ENCODE measurements at places on chromosomes 1 and 21.

DNA sequence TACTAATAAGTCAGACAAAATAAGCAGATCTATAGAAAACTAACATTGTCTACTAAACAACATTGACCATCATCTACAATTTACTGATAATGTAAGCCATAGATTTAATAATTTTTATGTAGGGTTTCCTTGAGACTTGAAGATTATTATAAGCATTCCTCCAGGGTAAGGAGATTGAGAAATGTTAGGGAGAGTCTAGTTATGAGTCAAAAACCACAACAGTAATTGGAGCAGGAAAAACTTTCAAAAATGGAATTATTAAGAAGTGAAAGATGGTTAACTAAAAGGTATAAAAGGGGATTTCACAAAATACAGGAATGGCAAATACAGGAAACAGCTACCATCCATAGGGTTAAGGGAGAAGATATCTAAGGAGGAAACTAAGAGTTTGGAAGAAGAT lies 12.4 kb upstream of the UHMK1 start:
- DNase-seq, result peak; percentile 26

GRCh38 chr1:59609245-59609644 lies 205.5 kb upstream of the HOOK1 start:
- no peak for DNase-seq

DNA sequence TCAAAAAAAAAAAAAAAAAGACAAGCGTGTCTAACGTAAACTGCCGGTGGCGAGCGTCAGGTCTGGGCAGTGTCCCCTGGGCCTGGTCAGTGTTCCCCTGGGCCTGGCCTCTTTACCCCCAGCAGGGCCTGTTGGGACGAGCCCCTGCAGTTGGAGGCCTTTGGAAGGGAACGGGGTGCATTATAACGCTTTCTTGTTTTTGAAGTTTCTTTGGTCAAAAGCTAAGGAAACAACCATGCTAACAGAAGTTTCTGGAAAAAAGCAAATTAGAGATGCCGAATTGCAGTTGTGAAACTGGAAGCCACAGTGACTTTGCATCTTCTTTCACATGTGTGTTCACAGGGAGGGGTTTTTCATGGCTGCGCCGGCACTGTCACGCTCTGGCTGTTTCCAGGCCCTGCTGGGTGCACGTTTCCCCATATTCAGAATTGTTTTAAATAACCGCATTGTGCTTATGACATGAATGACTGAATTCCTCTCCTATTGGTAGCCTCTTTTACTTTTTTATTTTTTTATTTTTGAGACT lies 16.0 kb downstream of the RRP1 start:
- DNase-seq, result no peak

- no peak for DNase-seq
These were observed 248.3 kb downstream of the C1orf94 start for GRCh38 chr1:34425046-34425445.

DNA sequence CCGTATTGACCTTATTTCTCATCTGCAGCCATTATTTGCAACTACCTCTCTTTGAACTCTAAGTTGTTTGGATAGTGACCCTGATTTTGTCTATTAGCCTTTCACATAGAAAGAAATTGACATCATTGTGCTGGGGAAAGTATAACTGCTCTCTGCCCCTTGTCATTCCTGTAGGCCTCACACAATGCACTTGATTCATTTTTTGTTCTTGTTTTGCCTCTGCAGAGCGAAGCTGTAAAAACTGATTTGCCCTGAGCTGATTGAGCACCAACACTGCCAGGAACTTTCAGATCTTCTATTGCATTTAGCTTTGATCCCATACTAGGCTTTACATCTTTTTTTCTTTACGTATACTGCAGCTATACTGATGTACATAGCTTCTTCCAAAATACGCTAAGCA lies 167.2 kb upstream of the PTBP2 start:
- DNase-seq, result no peak

DNA sequence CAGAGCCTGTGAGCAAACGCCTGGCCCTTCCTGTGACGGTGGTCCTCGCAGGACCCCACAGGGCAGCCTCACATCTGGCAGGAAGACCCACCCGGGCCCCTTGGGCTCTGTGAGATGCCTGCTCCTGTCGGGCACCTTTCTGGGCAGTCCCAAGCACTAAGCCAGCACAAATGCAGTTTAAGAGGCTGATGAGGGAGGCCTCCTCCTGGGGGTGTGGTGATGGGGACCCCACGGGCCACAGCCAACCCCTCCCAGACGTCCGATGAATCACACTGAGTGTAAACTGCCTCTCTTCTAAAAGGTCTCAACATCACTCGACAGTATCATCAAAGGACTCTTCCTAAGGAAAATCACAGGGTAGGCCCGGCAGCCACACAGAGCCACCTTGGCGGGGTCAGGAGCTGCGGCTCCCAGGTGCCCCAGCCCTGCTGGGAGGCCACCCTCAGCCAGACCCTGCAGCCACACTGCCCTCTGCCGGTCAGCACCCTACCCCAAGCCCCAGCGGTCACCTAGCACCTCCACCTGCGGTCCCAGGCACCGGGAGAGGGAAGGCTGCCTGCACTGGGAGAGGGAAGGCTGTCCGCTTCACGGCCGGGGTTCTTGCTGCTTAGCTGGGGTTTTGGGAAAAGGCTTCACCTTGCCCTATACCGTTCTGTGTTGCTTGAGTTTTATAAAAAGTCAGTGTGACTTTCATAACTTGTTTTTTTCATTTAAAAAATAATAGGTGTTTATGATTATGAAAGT lies 3.9 kb upstream of the PRKCZ start:
- no peak for DNase-seq

DNA sequence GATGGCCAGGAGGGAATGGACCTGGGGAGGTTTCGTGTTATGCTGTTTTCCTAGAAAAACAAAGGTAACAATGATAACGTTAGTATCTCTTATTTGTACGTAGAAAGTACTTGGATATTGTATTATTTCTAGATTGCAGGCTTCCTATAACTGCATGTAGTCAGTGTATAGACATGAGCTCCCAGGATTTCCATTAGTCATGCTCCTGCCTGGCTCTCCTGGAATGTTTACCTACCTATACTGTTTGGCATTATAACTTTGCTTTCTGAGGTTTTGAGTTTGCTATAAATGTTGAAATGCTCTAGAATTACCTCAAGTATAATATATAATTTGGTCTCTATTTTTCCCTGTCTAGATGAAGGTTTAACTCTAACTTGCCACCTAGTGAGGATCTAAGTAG lies 66.1 kb downstream of the TTC3 start:
- DNase-seq, result no peak

- no peak for DNase-seq
These were observed 24.6 kb downstream of the NKAIN1 start for GRCh38 chr1:31215065-31215570.

DNA sequence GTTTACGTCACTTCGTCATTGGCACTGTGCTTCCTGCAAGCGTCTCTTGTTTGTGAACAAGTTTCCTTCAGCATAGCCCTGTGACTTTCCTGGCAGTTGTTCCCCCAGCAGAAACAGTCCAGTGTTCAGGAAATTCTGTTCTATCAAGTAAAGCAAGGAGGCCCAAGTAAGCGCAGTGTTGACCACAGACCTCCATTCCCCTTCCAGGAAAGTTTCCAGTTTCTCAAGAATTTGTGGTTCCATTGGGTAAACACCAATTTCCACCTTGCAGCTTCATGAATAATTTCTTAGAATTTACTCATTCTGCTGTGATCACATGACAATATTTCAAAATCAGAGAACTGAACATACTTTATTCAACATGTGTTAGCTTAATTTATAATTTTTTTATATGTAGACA lies 88.5 kb upstream of the ETV3 start:
- DNase-seq, result no peak

DNA sequence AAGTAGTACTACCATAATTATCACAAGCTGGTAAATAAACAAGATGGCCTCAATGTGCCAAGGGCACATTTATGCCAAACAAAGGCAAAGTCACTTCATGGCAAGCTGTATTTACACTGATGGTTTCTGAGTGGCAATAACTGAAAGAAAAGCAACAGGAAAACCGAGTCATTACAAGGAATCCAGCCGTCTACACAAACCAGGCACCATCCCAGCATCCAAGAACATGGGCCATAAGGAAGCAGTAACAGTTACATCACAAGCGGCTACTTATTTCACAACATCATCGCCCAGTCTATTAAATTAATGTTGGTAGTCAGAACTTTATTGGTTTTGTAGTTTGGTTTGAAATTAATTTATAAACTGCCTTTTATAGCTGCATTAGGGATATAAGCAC lies 214.2 kb downstream of the RERE start:
- peak; percentile 56 for DNase-seq

DNA sequence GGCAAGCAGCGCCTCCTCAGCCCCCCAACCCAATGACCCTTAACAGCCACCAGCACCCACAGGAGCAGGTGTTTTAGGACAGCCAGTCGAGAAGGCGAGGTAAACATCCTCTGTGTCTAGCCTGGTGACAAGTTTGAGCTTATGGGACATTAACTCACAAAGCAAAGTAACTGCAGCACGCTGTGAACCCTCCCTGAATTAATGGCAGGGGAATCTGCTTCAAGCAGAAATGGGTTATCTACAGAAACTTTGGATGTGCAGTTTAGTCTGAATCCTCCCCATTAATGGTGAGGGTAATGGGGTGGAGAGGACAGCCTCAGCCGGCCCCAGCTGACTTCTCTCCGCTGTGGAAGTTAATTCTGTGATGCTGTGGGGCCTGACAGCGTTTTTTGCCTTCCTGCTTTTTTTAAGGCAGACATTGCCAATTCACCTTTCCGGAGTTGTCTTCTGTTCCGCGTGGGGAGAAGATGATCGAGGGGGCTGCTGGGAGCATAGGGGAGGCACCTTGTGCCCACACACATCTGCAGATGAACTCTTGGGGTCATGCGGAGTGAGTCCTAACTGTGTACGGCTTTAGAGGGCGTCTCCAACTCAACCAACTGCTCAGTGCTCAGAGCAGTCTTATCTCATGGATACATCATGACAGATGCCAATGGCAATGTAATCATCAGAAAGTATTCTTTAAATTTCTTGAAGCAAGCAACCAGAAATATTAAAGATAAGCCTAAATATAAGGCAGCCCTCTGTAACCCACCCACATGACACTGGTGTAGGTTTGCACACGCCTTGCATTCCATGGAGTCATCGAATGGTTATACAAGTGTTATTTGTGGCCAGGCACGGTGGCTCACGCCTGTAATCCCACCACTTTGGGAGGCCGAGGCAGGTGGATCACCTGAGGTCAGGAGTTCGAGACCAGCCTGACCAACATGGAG lies 41.0 kb downstream of the POFUT2 start:
- DNase-seq, result no peak

GRCh38 chr1:30995990-30996612 lies 69.4 kb downstream of the PUM1 start:
- no peak for DNase-seq

DNA sequence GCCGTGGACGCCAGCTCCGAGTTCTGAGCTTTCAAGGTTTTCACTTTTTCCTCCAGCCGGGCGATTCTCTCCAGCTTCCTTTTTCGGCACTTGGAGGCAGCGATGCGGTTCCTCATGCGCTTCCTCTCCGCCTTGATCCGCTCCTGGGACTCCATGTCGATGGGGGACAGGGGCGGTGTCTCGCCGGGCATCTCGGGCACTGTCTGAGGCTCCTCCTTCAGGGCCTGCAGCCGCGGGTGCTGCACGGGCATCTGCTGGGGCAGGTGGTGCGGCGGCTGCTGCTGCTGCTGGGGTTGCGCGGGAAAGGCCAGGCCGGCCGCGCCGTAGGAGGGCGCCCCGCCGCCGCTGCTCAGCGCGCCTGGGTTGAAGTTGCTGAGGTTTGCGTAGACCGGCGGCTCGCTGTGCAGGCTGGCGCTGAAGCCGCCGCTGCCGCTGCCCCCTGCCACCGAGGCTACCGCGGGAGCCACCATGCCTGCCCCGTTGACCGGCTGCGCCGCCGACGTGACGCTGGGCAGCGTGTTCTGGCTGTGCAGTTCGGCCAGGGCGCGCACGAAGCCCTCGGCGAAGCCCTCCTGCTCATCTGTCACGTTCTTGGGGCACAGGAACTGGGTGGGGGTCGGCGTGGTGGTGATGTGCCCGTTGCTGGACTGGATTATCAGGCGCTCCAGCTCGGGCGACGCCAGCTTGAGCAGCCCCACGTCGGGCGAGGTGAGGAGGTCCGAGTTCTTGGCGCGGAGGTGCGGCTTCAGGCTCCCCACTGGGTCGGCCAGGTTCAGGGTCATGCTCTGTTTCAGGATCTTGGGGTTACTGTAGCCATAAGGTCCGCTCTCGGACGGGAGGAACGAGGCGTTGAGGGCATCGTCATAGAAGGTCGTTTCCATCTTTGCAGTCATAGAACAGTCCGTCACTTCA lies 1.4 kb downstream of the JUN start:
- peak; percentile 48 for DNase-seq

DNA sequence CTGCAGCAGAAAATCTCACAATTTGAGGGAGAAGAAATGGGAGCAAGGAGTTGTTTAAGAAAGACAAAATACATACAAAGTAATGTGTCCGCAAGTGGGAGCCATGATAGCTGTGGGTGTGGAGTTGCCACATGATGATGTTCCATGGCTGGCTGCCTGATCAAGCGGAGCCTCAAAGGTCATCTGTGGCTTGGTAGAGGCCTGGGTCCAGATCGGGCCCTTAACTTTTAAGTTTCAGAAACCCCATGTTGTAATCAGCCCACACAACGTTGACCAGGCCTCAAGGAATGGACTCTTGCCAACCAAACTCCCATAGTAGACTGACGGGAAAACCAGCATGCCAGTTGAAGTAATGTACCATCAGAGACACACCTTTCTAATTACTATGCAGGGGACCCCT lies 64.7 kb upstream of the ANGPTL1 start:
- no peak for DNase-seq

DNA sequence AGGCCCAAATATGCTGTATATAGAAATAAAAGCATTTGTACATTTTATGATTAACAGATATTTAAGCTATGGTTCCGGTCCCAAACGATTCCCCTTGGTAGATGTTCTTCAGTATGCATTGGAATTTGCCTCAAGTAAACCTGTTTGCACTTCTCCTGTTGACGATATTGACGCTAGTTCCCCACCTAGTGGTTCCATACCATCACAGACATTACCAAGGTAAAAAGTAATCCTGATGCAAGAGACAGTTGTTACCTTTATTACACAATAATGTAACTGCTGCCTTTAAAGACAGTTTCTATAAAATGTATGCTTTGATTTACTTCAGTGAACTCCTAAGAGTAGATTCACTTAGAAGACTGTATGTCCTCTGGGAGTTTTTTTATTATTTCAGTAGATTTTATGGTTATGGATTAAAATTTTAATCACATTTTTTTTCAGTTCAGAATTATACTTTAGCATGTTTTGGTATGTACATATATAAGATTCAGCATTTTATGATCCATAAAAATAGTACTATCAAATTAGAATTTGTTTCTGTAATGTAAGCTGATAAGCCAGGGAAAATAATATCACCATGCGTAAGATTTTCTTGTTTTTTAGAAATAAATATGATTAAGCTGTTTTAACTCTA lies 96.5 kb downstream of the USP25 start:
- peak; percentile 22 for DNase-seq

- no peak for DNase-seq
These were observed 37.4 kb upstream of the SLC30A1 start for GRCh38 chr1:211616231-211616964.

DNA sequence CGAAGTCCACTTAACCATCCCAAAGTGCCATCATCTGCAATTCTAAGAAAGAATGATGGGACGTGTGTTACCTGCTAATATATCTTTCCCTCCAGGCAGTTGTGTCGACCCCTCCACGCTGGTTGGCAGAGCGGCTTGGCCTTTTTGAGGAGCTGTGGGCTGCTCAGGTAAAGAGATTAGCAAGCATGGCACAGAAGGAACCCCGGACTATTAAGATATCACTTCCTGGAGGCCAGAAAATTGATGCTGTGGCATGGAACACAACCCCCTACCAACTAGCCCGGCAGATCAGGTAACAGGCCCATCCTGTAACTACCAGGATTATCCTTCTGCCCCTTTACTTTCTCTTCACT lies 520 bp downstream of the TARS2 start:
- no peak for DNase-seq

Measured in AG10803 (cell line).